ENCODE measurements at places on chromosomes 11 and 22.

DNA sequence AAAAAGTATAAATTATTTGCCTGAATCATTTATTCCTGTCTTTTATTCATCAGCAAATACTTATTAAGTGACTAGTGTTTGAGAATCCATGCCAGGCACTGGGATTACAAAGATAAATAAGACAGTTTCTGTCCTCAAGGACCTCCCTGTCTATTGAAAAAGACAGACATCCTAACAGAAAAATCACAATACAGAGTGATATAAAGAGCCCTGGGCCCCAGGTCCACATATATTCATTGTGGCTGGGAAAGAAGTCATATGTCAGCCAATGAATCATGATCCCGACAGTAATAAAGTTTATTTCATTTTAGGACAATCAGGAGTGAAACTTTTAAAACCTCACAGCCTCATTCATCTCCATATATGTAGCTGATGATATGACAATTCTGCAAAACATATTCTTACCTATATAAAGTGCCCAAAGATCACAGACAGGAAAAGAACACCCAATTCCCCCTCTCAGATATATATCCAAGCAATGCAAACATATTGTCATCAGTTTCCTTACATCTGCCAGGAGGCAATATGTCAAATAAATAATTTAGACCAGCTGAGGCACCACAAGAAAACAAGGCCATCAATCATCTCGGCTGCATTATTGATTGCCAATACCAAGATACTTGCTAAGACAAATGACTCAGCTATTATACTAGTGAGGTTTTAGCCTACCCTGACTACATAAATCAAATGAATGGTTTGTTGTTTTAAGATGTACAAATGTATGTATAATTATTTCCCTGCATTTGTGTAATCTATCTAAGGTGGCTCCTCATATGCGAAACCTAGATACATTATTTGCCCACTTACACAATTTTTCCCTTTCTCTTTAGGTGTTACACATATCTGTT is 590.9 kb upstream of the API5 start:
- DNase-seq = no peak
- H3K36me3 ChIP-seq = no peaks in the 10 kb centered on the region

DNA sequence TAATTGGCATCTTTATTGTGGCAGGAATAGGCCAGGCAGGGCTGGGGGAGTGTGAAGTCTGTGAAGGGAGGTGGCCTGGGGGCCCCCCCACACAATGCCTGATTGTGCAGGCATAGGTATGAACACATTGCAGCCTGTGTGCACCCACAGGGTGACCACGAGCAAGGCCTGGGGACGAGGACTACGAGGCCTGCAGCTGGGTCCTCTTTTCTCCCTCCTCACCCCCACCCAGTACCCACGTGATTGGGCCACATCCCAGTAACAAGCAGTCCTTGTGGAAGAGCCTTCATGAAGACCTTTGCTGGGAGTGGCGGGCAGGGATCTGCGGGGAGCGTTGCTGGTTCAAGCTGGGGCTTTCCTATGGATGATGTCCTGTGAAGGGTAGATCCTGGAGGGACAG is 29.3 kb downstream of the ZBTB16 start:
- DNase-seq = no peak
- H3K4me3 ChIP-seq = no peak overlapping the region
- H3K27me3 ChIP-seq = no peaks in the 10 kb centered on the region
- no peak overlapping the region for H3K27ac ChIP-seq
- H3K4me1 ChIP-seq = no peaks in the 10 kb centered on the region
- H3K36me3 ChIP-seq = no peaks in the 10 kb centered on the region

GRCh38 chr11:33694346-33695050 is 6.1 kb downstream of the C11orf91 start:
- DNase-seq = no peak
- H3K36me3 ChIP-seq = no peaks in the 10 kb centered on the region
- peaks cover 22% of the 10 kb centered on the region for H3K4me1 ChIP-seq

GRCh38 chr22:49992921-49993648 is 19.5 kb downstream of the IL17REL start:
- H3K4me1 ChIP-seq = peaks cover 22% of the 10 kb centered on the region
- no peaks in the 10 kb centered on the region for H3K27me3 ChIP-seq
- H3K27ac ChIP-seq = no peak overlapping the region
- H3K4me3 ChIP-seq = no peak overlapping the region
- no peaks in the 10 kb centered on the region for H3K36me3 ChIP-seq
